ENCODE measurements at places on chromosomes 12 and 14.
A peak's percentile ranks its signal among the peaks of the same experiment; 100 is the strongest.

DNA sequence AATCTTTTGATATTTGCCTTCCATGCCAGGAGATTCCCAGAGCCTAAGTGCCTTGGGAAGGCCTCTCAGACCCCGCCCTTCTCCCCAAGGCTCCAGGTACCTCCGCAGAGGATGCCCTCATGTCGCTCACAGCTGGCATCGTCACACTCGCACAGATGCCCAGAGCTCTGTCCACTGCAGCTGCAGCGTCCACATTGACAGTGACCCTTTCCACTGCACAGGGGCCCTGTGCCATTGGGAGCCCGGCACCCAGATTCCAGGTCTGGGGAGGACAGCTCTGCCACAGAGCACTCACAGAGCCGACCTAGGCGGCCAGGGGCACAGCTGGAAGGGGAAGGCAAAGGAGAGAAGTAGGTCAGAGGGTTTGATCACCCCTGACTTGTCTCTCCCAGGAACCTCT is 12.3 kb upstream of the CSAD start:
- DNase-seq, result no peak

DNA sequence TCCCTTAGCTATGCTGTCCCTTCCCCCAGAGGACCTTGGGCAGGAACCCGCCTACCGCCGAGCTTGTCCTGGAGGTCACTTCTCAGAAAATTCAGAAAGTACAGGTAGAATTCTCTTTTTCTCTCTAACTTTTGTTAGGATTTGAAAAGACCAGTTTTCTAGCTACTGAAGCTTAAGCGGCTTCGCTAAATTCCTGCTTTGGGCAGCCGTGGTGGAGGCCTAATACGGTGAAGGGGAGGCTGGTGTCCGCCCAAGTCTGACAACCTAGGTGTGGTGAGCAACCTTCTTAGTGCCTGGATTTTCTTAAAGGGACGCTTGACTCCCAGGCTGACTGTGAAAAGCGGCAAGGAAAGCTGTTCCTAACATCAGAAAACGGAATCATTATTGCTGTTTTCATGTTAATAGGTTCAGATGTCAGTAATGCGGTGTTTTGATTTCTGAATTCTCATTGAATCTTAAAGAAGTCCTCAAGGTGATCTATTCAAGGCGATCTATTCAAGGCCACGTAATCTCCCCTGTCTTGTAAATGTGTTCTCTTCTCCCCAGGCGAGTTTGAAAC is 835 bp downstream of the FGD4 start:
- DNase-seq, result no peak

GRCh38 chr12:115194448-115194847 is 510.5 kb upstream of the TBX3 start:
- DNase-seq, result no peak

- DNase-seq, result no peak
Observed at GRCh38 chr14:57974896-57975295, 109.0 kb upstream of the SLC35F4 start.

DNA sequence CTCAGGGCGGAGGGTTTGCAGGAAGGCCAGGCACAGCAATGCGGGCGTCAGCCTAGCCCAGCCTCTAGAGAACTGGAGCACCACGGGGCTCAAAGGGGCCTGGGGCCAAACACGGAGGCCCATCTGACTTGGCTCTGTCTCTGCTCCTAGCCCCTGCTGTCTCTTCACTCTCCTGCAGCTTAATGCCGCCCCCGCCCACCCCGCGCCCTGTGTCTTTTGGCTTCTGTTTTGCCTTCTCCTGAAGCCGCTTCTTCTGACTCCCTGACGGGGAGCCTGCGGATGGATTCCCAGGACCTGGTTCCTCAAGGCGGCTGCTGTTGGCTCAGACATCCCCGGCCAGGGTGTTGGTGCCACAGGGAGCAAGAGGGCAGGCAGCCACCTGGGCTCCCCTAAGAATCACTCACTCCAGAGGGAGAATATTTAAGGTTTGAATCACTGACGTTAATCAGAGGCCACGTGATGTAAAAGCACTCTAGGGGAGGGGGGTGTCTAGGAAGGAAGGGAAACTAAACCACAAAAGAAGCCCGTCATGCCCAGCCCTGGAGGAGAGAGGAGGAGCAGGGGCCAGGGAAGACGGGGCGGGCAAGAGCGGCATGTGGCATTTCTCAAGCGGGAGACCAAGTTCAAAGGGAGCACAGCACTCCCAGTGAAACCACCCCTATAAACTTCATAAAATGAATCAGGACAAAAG is 36.9 kb upstream of the PRMT8 start:
- DNase-seq, result no peak

GRCh38 chr12:16467272-16467671 is 119.8 kb downstream of the MGST1 start:
- DNase-seq, result no peak

GRCh38 chr12:102527171-102527720 is 46.9 kb upstream of the IGF1 start:
- no peak for DNase-seq

DNA sequence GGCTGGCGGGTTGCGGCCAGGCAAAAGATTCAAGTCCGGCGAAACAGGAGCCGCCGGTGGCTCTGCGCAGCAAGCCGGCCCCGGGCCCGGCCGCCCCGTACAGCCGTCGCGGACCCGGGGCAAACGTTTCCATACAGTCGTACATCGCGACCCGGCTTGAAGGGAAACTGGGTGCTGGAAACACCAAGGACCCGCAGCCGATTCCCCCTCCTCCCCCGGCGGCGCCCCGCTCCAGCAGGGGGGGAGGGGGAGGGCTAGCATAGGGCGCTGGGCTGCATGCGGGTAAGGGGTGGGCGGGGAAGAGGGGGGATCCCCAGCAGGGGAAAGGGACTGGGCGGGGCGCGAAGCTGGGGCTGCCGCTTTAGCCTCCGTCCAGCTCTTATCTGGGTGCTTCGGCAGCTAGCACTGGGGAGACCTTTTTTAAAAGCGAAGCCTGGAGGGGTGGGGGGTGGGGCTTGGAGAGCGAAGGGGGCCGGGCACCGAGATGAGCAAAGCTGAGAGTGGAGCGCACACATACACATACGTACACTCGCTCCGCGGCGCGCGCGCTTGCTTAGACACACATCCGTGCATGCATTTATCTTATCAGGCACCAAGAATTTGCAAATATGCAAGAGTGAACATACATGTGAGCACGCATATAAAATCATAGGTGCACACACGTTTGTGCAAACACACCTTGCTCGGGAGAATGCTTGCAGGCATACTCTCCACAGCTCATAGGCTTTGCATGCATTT is 11.9 kb downstream of the RARG start:
- peak; percentile 57 for DNase-seq

GRCh38 chr12:100453951-100454350 is 19.7 kb upstream of the NR1H4 start:
- no peak for DNase-seq

GRCh38 chr12:120668868-120669840 is 17.8 kb upstream of the MLEC start:
- no peak for DNase-seq

GRCh38 chr12:114001511-114002340 is 35.6 kb upstream of the RBM19 start:
- DNase-seq, result no peak

- DNase-seq, result no peak
Observed at GRCh38 chr12:461425-461824, 1.7 kb downstream of the B4GALNT3 start.

DNA sequence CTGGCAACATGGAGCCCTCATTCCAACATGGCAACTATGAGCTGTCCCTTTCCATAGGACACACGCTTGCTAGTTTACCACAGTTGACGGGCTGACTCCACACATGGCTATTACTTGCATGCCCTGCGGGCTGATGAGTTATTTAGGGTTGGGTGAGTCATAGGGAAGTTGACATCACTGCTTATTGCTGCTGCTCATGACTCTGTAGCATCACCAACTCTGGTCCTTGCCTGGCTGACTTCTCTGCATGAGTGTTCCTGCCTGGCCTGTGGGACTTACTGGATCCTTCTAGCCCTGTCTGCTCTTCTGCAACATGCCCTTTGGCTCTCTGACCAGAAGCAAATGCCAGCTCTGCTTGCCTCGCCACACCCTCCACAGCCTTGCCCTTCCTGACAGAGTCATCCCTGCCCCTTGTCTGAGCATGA is 199.5 kb downstream of the ANO6 start:
- DNase-seq, result no peak

DNA sequence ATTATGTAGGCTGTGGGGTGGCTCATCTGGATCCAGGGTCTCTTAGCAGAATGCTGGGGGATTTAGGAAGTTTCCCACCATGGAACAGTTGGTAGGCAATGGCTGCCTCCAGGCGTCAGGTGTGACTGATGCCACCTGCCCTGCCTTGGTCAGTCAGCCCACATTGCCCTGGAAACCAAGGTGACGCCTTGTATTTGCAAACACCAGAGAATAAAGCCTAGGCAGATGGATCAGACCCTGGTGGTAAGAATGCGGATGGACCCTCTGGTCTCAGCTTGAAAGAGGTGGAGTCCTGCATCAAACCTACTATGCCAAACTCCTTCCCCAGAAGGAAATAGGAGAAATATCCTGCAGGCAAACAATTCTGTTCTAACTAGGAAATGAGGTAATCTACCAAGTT is 38.2 kb downstream of the NCKAP5L start:
- DNase-seq, result no peak

DNA sequence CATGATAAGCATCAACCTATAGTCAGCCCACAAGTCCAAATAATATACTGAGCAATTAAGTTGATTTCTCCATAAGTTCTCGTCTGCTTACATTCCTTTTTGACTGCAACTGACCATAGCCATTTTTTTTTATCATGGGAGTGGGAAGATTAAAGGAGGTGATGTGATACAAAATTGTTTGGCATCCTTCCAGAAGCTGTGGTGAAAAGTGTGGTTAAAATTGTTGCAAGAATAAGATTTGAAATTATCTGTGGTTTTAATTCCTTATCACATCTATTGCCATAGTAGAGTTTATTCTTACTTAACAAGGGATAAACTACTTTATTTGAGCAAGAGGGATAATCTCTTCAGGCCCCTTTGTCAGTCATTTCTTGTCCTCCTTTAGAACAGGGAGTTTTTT is 50.7 kb downstream of the LIN52 start:
- DNase-seq, result no peak

- no peak for DNase-seq
Observed at GRCh38 chr14:50008974-50009373, 107.4 kb downstream of the VCPKMT start.

DNA sequence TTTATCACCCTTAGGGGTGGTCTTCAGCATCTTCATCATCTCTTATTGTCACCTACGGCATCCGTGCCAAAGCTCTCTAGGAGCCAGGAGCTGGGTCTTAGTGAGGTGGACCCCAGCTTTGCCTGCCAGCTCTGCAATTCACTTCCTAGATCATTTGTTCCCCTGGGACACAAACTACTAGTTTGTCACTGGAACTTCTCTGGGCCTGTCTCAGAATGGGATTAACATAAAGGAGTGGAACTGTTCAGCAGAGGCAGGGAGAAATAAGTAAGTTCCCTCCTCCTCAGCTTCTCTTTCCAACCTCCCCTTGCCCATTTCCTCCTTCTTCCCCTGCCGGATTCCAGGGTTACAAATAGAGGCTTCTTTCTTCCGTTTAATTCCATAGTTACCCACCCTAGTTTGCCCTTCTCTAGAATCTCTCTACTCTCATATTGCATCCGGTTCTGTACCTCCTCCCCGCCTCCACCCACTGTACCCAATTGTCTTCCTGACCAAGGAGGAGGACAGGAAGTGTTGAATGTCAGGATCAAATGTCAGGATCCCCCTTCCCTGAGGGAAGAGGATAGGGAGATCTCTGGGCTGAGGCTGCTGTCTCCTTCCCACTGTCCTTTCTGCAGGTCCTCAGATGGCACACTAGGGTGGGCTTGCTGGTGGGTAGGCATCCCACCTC is 25.0 kb downstream of the LARP4 start:
- no peak for DNase-seq

- DNase-seq, result no peak
Observed at GRCh38 chr12:116726694-116727093, 11.2 kb downstream of the SPRING1 start.

- no peak for DNase-seq
Observed at GRCh38 chr12:57590479-57590863, 521 bp upstream of the PIP4K2C start.

GRCh38 chr14:73759183-73759713 is 45.1 kb upstream of the PNMA1 start:
- no peak for DNase-seq

DNA sequence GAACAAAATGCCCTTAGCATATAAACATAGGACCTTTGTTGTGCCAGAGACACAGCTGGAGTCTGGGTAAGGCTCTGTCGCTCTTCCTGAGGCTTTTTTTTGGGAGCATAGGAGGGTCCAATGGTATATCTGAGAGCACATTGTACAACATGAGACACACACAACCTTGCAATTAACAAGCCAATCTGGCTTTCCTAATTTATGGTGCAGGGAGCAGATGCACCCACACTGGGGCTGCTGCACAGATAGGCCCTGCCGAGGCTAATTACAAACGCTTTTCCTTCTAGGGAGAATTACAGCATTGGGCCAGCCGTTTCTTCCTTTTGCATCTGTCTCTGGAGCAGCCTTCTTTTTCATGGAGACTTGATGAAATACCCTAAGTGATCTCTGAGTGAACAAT is 75.0 kb upstream of the OVCH1 start:
- no peak for DNase-seq

DNA sequence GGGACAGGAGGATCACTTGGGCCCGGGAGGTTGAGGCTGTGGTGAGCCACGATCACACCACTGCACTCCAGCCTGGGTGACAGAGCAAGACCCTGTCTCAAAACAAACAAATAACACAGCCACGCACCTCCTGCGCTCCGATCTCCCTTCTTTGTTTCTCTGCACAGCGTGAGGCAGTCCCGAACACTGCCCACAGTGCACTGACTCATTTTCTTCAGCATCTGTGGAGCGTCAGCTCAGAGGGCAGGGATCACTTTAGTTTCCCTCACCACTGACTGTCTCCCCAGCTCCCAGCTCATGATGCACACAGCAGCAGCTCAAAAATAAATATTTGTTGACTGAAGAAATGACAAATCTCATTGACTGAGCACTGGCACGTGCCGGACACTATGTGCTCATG is 883 bp upstream of the MYL2 start:
- DNase-seq, result no peak

DNA sequence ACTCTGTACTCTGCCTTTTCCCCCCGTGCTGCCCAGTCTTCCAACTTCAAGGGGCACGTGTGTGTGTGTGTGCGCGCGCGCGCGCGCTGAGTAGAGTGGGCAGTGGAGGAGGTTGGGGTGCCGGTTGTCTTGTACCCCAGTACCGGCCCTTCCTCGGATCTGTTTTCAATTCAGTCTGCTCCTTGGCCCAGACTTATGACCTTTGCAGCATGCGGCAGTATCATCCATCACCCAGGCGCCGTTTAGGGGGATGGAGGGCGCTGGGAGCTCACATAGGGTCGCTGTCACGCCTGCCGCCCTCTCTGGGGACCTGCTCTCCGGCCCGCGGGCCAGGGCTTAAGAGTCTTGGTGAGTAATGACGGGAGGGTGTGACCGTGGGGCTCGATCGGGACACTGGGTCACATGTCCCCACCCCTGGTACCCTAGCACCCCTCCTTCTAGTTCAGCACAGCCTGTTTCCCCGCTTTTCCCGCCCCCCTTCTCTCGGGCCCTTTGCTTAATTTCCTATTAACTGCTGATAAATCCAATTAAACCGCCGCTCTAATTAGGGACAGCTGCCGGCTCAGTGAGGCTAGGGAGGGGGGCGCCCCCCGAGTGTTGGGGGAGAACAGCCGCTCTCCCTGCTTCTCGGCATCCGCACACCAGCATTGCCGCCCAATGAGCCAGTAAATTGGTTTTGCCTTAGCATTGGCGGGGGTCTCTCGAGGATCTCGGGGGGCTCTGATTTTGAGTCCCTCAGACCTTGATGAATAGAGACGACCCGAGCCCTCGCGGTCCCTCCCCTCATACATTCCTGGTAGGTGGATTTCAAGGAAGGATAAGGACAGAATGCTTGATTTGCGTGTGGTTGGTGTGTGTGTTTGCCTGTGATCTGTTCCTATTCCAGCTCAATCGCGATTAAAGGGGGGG is 9.3 kb downstream of the STAC3 start:
- DNase-seq, result no peak

GRCh38 chr12:3138941-3139511 is 61.8 kb downstream of the TSPAN9 start:
- DNase-seq, result no peak

Data from stimulated activated CD4-positive, alpha-beta T cell treated with anti-CD3 and anti-CD28 coated beads, Interleukin-1b, Interleukin-23, amount 100 ng/mL, for 4 hours (primary cell).